ENCODE measurements at places on chromosomes 4 and X.

- DNase-seq = no peak
These were observed 202.9 kb downstream of the CHIC1 start for GRCh38 chrX:73765776-73766430.

DNA sequence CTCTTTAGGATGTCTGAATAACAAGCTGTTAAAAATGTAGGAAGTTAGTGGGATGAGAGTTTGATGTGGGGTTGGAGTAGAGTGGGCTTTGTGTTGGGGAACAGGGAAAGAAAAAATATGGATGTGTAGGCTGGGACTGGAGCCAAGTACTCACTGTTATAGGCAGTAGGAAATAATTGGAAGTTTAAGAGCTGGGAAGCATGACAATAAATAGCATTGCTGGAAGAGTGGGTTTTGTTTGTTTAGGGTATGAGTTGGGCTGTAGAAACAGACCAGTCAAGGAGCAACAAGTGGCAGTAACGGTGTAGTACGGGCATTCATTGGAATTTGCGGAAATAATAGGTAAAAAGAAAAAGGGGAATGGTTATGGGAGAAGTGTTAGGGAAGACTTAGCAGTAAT lies 81.6 kb downstream of the KDM6A start:
- no peak for DNase-seq

- DNase-seq = no peak
These were observed 443.6 kb downstream of the IL15 start for GRCh38 chr4:142079959-142080358.

- DNase-seq = no peak
These were observed 365.0 kb downstream of the PPP3CA start for GRCh38 chr4:100982345-100982744.

GRCh38 chrX:44958480-44958879 lies 85.5 kb downstream of the KDM6A start:
- DNase-seq = no peak

Data from GM12878 (cell line).